ENCODE measurements at places on chromosomes 1 and 21. TPM values are rescaled to one million over a fixed set of nuclear protein-coding genes. Genes with fewer than 3 reads are reported as not detected.

Gene RHBG
- polyA plus RNA-seq = not detected

Gene COA7
- 1.3 TPM for polyA plus RNA-seq

Gene CCT3
- 196 TPM for polyA plus RNA-seq

Gene NUDT4B
- polyA plus RNA-seq = 8.7 TPM

Gene MCOLN2
- polyA plus RNA-seq = 3.9 TPM

Gene ITLN2
- not detected for polyA plus RNA-seq

Gene IGFN1
- polyA plus RNA-seq = not detected

Gene CEP350
- 78.9 TPM for polyA plus RNA-seq

Gene AADACL4
- polyA plus RNA-seq = not detected

Gene PRAMEF4
- not detected for polyA plus RNA-seq

Gene ACTL8
- not detected for polyA plus RNA-seq

Gene LDLRAD2
- polyA plus RNA-seq = not detected

Gene LIN28A
- polyA plus RNA-seq = not detected

Gene FNDC10
- not detected for polyA plus RNA-seq

Gene CNIH3
- polyA plus RNA-seq = 1.8 TPM

Gene PERM1
- not detected for polyA plus RNA-seq

Gene NR0B2
- polyA plus RNA-seq = not detected

Gene VWA1
- 0.41 TPM for polyA plus RNA-seq

Gene CFHR3
- not detected for polyA plus RNA-seq

Gene TRIM17
- polyA plus RNA-seq = 0.26 TPM

Gene KDM5B
- polyA plus RNA-seq = 21.1 TPM

Gene KCNT2
- polyA plus RNA-seq = not detected

Gene KDF1
- 2.2 TPM for polyA plus RNA-seq

Gene THEMIS2
- 8.9 TPM for polyA plus RNA-seq

Gene RPTN
- not detected for polyA plus RNA-seq

Gene CFHR1
- not detected for polyA plus RNA-seq

Gene SEMA6C
- not detected for polyA plus RNA-seq

Gene IL23R
- polyA plus RNA-seq = not detected

Gene ACTN2
- polyA plus RNA-seq = not detected

Gene CFAP74
- not detected for polyA plus RNA-seq

Gene PIK3C2B
- 16.9 TPM for polyA plus RNA-seq

Gene KRTAP19-3
- polyA plus RNA-seq = not detected

Measured in naive B cell (primary cell).